Fibroblast of skin of scalp (primary cell): ENCODE measurements at places on chromosomes 2 and 18.

- no peak for DNase-seq
These were observed 19.5 kb upstream of the ERCC3 start for GRCh38 chr2:127313406-127313805.

- no peak for DNase-seq
These were observed 61.5 kb downstream of the G6PC2 start for GRCh38 chr2:168962636-168963035.

DNA sequence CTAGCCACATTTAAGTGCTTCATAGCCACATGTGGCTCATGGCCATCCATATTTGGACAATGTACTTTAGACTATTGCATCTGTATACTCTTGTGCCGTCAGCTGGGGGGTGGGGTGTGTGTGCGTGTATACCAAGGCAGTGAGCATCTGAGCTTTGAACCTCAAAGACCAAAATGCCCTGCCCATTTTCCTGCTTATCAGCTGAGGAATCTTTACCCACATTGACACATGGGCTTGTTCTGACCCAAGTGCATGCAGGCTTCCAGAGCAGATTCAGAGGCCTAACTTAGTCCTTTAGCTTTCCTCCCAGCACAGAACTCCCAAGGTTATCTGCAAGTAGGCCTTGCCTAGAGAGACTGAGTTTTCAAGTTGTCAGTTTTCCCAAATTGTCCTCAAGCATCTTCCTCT lies 11.1 kb upstream of the MOCOS start:
- DNase-seq: no peak

GRCh38 chr18:25274926-25275325 lies 77.0 kb downstream of the ZNF521 start:
- DNase-seq: no peak

- peak; percentile 53 for DNase-seq
These were observed 926 bp downstream of the SERPINB8 start for GRCh38 chr18:63970809-63971205.

DNA sequence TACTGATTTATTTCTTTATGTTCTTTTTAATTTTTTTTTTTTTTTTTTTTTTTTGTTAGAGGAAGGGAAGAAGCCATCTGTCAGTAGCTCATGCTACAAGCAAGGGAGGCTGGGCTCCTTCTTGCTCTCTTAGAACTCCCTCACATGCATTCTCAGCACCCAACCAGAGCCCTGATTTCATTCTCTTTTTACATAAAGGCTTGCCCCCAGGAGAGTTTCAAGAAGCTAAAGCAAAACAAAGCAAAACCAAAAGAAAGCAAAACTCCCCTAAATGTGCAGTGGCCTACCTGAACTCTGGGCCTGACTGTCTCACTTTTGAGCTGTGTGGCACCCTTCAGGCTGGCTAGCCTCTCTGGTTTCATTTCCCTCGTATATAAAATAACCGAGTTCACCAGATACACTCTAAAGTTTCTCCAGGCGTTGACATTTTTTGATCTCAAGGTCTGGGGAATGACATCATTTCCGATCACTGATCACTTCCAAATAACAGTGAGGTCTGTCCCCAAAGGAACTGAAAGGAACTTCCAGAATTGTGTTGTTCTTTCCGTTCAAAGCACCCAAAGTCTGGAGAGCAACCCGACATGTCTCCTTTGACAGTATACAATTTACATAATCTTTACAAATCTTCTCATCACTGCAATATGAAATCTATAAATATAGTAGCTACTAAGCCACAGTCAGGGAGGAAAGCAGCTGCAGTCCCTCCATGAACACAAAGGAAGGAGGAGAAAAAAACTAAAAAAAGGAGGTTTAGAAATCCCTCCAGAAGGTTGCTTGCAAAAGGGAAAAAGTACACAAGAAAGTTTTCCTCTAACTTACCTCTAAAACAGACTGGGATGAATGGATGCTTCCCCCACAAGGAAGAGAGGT lies 145.6 kb upstream of the NCK2 start:
- no peak for DNase-seq

GRCh38 chr2:29375843-29376242 lies 260.6 kb downstream of the CLIP4 start:
- no peak for DNase-seq

GRCh38 chr2:182904844-182905243 lies 38.4 kb upstream of the FRZB start:
- no peak for DNase-seq

- DNase-seq: no peak
These were observed 58.9 kb upstream of the SMAD7 start for GRCh38 chr18:49009661-49010060.

DNA sequence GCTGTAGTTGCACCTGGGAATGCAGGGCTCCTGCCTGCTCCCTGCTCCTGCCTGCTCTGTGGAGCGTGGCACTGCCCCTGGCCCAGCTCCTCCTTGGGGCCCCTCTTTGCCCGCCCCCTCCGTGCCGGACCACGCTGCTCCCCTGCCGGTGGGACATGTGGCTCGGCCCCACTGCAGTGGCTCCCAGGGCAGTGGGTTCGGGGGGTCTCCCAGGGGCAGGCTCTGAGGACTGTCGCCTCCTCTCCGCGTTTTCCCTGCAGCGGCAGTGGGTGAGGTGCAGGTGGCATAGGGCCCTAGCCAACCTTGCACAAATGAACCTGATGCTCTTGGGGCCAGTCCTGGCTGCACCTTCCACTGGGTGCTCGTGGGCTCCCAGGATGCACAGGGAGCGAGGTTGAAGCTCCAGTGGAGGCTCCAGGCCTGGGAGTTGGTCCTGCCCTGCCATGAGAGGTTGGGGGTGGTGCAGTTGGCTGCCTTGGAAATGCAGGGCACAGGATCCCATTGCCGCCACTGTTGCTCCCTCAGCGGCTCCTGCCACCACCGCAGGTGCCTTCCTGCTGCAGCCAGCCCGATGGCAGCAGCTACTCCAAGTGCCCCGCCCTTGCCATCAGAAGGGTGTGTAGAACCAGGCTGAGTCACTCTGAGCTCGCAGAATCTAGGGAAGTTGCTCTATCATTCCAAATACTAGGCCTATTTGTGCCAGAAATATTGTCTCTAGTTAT lies 313.1 kb upstream of the SYT4 start:
- DNase-seq: no peak

- no peak for DNase-seq
These were observed 36.5 kb upstream of the SNED1 start for GRCh38 chr2:240961910-240962299.

GRCh38 chr2:236177604-236177966 lies 9.4 kb upstream of the GBX2 start:
- DNase-seq: peak; percentile 72

DNA sequence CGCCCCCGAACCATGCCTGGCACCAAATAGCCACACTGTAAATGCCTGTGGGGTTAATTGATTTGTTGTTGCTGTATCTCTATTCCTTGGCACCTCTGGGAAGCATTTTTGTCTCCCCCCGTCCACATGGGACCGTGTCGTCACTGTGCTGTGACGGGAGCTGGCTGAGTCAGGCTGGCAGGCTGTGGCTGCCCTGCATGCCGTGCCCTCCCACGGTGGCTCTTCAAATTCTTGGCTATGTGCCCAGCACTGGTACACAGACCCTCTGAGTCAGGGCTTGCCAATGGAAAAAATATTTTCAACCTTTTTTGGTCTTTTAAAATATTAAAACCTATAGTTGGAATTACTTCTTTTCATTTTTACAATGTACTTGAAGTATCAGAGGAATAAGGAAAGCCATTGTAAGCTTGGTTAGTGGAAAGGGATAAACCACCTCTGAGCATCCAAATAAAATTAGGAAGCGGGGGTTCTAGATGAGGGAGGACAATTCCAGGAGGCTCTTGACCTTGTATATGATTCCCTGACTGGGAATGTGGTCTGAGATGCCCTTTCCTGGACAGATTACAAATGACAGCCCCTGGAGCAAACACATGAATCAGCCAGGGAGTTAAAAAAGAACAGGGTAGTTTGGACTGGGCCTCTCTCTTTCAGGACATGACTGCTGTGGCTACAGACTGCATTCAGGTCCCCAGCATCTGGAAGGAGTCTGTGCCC lies 59.4 kb downstream of the DGKD start:
- peak; percentile 86 for DNase-seq

DNA sequence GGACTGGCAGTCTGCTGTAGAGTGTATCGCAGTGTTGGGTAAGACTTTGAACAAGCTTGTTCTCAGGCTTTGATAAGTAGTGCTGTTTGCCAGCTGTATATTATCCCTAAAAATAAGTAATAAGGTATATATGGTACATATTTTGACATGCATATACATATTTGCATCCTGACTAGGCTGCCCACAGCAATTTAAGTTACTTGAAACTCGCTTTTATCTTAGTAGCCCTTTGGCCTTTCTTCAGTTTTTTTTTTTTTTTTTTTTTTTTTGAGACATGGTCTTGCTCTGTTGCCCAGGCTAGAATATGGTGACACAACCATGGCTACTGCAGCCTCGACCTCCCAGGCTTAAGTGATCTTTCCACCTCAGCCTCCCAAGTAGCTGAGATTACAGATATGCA lies 18.2 kb downstream of the MSH6 start:
- DNase-seq: no peak

GRCh38 chr2:40317761-40318160 lies 134.1 kb downstream of the SLC8A1 start:
- DNase-seq: no peak

- peak; percentile 33 for DNase-seq
These were observed 89.4 kb downstream of the CELF4 start for GRCh38 chr18:37476182-37476581.

DNA sequence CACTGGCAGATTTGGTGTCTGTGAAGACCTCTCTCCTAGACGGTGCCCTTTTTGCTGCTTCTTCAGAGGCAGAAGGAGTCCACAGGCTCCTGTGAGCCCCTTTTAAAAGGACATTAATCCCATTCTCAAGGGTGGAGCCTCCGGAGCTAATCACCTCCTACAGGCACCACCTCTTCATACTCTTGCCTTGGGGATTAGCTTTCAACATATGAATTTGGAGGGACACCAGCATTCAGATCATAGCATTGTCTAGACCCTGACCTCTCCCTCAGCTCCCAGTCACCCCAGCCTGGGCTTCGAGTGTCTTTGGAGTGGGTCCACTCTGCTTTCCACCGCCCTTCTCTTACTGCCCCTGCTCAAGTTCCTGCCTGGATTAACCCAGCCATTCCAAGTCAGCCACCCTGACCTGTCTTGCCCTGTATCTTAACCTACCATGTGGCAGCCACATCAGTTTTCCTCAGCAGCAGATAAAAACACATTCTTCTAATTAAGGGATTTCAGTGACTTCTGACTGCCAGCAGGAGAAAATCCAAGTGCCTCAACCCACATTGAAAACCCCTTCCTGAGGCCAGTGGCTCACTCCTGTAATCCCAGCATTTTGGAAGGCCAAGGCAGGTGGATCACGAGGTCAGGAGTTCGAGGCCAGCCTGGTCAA lies 6.1 kb upstream of the NCL start:
- DNase-seq: no peak

DNA sequence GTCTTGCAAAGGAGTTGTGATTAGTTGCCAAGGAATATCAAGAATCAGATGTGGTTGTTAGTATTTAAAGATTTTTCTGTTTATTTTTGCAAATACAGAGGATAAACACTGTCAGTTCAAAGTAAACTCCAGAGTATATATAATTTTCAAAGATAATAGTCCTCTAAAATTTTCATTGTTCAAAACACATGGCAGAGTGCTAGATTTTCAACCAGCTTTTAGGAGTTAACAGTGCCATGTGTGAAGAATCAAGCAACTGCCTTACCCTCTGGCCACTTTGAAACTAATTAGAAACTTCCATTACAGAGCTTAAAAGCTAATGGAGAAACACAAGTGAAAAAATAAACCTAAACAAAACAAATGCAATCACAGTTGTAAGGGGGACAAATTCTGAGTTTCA lies 1605.6 kb upstream of the ZEB2 start:
- DNase-seq: no peak

DNA sequence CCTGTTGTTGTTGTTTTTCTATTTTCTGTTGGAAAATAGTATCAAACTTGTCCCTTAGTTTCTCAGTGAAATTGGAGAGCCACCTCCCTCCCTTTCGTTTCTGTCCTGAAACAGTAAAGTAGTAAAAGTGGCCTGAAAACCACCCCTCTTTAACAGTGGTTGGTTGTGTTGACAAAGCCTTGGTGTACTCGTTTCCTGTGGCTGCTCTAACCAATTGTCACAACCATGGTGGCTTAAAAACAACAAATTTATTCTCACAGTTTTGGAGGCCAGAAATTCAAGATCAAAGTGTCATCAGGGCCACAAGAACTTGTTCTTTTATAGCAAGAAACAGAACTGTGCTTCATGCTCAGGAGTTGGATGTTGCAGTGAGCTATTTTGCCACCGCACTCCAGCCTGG lies 4.0 kb upstream of the DYSF start:
- DNase-seq: no peak

DNA sequence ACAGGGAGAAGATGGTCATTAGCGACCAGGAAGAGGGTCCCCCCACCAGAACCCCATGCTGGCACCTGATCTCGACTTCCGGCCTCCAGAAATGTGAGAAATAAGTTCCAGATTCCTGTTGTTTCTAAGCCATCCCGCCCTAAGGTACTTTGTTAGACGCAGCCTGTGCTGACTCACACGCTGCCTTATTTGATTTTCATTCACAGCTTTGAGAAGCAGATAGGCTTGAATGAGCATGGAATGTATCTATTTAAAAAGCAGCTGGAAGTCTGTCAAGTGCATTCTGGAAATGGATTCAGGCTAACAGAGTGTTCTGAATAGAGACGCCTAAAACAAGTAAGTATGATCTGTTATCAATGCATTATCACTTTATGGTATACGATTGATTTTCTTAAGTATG lies 8.3 kb upstream of the IL1R2 start:
- DNase-seq: peak; percentile 51
